T-helper 2 cell (primary cell): ENCODE measurements at places on chromosomes 5 and 9.

- no peak for DNase-seq
Observed at GRCh38 chr5:96117771-96118651, 156.4 kb upstream of the ELL2 start.

GRCh38 chr9:123127512-123128075 is 94.1 kb downstream of the GPR21 start:
- DNase-seq = no peak

DNA sequence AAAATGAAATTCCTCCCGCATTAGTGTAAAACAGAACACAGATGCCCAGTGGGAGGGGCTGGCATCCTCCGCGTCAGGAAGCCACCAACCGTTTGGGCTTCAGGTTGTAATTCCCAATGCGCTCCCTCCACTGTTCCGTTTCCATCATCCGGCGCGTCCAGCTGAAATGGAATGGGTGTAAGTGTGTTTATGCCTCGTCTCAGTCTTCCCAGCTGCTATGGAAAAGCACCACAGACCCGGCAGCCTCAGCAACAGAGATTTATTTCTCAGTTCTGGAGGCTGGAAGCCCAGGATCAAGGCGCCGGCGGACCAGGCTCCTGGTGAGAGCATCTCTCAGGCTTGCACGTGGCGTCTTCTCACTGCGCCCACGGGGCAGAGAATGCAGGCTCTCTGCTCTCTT is 20.4 kb downstream of the KCNT1 start:
- DNase-seq = no peak

- DNase-seq = no peak
Observed at GRCh38 chr5:181207214-181207959, 2.4 kb upstream of the TRIM7 start.

DNA sequence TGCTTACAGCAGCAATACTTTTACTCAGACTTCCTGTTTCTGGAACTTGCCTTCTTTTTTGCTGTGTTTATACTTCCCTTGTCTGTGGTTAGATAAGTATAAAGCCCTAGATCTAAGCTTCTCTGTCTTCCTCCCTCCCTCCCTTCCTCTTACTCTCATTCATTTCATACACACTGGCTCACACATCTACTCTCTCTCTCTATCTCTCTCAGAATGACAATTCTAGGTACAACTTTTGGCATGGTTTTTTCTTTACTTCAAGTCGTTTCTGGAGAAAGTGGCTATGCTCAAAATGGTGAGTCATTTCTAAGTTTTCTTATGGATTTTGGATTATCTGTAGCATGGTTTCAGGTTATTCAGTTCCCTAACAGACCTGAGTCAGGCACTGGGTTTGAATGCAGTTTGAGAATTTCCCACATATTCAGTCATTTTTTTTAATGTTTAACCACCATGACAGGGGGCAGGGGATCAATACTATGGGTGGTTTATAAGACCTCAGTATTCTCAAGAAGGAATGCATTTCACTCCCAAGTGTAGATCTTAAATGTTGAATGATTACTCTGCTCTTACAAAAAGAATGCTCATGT is at the start of gene IL7R:
IL7R (plus strand) TSS at position 127 of the 587 bp plus-strand sequence; CDS start at position 214, 87 bp downstream.
- peak; percentile 94 for DNase-seq

- no peak for DNase-seq
Observed at GRCh38 chr9:93976973-93977372, 21.8 kb upstream of the BARX1 start.

DNA sequence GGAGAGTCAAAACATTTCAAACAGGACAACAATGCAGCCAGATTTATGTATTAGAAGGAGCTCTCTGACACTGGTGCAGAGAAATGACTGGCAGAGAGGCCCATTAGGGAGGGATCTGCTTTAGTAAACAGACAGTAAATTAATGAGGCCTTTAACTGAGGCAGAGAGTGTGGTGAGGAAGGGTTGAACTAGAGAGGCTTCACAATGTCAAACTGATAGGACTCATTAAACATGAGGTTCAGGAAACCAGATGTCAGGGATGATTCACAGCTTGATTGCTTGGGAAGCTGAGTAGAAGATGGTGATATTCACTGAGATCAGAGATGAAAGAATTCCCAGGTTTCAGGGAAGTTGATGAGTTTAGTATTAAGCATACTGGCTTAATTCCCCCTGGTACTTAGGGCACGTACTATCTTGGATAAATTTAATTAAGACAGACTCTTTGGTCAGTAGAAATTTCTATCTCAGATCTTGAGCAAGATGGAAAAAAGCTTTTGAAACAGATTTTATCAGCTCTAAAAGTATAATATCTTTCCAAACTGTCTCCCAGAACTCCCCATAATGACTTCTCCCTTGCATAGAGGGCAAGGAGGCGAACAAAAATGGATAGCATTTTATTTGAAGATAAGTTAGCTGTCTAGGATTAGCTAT is 8.6 kb upstream of the MUSK start:
- DNase-seq = no peak

DNA sequence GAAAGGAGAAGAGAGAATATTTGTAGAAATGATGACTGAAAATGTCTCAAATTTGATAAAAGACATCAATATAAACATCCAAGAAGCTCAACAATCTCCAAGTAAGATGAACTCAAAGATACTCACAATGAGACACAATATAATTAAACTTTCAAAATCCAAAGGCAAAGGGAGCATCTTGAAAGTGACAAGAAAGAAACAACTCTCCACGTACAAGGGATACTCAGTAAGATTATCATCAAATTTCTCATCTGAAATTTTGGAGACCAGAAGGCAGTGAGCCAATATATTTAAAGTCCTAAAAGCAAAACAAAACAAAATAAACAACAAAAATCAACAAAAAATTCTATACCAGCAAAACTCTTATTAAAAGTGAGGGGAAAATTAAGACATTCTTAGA is 428.7 kb downstream of the NFIB start:
- no peak for DNase-seq

- no peak for DNase-seq
Observed at GRCh38 chr5:159929176-159929575, 12.9 kb downstream of the ADRA1B start.

DNA sequence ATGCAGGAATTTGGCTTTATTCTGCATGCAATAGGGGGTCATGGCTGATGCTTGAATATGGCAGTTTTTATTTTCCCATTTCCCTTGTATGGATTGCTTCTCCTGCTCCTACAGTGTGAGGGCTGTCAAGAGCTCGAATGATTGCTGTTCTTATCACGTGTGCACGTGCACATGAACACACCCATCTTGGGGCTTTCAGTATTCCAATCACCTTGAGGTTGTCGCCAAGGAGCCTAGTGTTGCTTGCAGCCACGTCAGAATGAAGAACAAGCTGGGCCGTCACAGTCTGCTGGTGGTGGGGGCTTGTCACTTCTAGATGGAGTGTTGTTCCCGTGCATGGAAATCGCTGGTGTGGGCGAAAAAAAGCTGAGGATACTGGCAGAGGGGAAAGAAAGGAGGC is 219.4 kb upstream of the GLRA1 start:
- no peak for DNase-seq

GRCh38 chr5:120528609-120529008 is 64.5 kb downstream of the PRR16 start:
- DNase-seq = no peak

DNA sequence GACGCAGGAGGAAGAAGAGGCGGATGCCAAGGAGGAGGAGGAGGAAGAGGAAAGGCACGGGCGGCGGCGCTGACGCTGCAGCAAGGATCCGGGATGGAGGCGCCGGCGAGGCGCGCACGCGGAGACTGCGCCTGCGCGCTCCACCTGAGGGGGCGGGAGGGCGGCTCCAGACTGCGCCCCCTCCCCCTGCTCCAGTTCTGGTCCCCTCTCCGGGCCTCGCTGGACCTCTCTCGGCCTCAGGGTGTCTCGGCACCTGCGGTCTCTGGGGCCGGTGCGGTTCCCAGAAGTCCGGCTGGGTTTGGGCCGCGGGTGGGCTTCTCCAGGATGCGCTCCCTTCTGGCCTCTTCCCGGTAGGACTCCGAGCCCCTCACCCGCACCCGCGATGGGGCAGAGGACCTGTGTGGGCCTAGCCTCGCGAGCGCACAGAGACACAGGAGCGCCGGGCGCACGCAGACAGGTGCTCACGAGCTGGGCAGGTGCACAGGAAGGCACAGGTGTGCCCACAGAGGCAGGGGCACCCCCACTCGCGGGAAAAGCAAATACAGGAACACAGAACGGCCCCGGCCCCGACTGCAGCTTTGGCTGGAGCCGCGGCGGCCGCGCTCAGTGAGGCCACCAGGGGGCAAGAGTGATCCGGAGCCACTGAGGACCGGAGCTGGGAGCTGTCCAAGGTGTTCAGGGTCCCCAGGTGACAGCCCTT is at the start of gene NPDC1:
NPDC1 (minus strand) TSS at position 90 of the 700 bp plus-strand sequence. CDS start 188 bp downstream, outside the sequence.
- DNase-seq = peak; percentile 73

GRCh38 chr5:118598311-118598710 is 390.0 kb downstream of the DTWD2 start:
- no peak for DNase-seq

GRCh38 chr5:11737010-11737409 is 167.2 kb downstream of the CTNND2 start:
- no peak for DNase-seq

- no peak for DNase-seq
Observed at GRCh38 chr5:94694671-94695070, 76.2 kb downstream of the SLF1 start.

GRCh38 chr5:180209137-180209581 is at the start of gene RASGEF1C:
TSS of gene RASGEF1C (minus strand) at chr5:180209211. CDS start at chr5:180138052, 71,159 bp downstream.
- peak; percentile 39 for DNase-seq

DNA sequence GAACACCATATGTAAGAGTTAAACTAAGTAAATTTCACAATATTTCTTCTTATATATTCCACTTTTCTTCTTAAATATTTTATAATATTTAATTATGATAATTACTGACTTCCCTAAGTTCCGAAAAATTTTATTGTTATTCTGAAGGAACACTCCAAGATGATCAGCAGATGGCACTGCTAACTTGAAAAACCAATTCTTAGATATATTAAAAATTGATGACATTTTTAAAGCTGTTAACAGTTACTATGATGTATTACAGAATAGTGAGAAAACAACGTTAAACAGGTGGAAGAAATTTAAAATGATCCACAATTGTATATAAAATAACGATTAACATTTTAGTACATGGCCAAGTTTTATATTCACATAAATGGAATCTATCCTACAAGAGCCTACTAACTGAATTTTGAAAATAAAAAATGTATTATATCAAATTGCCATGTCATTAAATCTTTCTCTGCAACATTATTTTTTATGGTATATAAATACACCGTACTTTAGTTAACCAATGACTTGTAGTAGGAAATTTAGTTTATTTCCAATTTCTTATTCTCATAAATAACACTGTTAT is 30.1 kb upstream of the MUSK start:
- DNase-seq = no peak

GRCh38 chr9:34675048-34675714 is 12.7 kb upstream of the CCL27 start:
- DNase-seq = peak; percentile 34

GRCh38 chr5:95915999-95916686 is 45.5 kb downstream of the ELL2 start:
- no peak for DNase-seq

DNA sequence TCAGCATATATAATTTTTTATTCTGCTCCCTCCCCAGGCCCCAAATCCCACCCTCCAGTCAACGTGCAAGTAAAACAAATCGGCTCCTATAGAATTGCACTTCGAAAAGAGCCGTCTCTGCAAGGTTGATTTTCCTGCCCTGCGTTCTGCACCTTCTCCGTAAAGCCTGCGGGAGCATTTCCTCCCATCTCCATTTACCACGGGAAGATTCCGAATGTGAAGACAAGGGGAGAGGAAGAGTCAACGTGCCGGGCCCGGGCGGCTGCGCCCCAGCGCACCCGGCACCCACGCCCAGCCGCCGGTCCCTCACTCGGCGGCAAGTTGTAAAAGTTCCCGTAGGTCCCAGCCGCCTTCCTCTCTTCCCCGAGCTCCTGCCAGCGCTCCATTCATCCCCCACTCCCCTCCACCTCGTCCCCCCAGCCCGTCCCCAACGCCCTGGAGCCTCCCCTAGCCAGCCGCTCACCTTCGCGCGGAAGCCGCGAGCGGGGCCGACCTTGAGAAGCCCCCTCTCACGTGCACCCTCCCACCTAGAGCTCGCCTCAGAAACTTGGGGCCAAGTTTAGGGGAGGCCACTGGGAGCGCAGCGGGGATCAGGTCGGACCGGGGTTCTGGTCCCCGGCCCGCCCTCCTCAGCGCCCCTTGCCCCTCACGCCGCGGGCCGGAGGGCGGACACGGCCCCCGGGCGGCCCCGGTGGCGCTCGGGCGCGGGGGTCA is 431 bp downstream of the BNC2 start:
- DNase-seq = no peak

GRCh38 chr9:35116539-35116897 is 856 bp upstream of the ATOSB start:
- DNase-seq = no peak

DNA sequence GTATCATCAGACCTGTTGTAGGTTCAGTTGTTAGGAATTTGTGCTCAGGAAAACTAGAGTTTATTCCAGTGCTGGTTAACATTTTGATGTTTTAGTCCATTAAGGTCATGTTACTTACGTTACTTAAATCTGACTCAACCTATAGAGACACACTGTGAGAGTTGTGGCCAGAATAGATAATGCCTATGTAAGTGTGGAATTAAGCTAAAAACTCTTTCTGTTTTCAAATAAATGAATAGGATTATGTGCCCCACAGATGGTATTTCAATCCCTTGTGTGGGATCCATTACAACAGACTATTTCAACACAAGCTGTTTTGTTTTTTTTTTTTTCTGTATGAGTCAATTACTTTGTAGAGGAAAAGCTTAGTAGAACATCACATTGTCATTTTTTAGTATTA is 68.1 kb downstream of the MEGF10 start:
- no peak for DNase-seq

DNA sequence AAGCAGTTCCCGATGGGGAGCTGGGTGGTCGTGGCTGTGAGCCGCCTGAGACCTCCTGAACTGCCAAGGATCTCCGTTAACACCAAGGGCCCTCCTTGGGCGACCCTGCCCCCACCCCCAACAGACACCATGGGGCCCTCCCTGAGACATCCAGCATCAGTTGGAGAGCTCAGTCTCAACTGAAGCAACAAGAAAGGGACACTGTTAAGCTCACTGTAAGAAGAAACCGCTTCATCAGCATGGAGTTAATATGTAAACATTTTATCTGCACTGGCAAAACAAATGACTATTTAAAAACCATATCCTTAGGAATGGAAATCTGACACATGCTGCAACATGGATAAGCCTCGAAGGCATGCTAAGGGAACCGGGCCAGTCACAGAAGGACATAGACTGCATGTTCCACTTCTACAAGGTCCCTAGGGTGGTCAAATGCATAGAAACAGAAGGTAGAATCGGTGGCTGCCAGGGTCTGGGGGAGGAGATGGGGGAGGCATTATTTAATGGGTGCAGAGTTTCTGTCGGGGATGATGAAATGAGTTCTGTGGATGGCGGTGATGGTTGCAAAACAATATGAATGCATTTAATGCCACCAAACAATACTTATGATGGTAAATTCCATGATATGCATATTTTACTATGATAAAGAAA is 47.4 kb downstream of the ROR2 start:
- DNase-seq = no peak

- no peak for DNase-seq
Observed at GRCh38 chr9:108386859-108387384, 468.9 kb downstream of the ACTL7B start.
